Sciatic nerve (tissue), 2 donors: ENCODE measurements at places on chromosomes 3 and 15. TPM values are rescaled to one million over a fixed set of nuclear protein-coding genes. Genes with fewer than 3 reads are reported as not detected.

- no peak for DNase-seq
Measured at GRCh38 chr3:43953814-43954692, 263.3 kb downstream of the ABHD5 start.

DIPK2A gene
- total RNA-seq: 20.5 TPM

GRCh38 chr3:21734746-21735145 is 16.3 kb downstream of the ZNF385D start:
- DNase-seq: no peak

GRCh38 chr15:69480932-69481331 is 28.3 kb downstream of the RPLP1 start:
- peak; percentile 33 for DNase-seq

GRCh38 chr3:150348500-150348899 is 59.6 kb upstream of the TSC22D2 start:
- DNase-seq: no peak

DNA sequence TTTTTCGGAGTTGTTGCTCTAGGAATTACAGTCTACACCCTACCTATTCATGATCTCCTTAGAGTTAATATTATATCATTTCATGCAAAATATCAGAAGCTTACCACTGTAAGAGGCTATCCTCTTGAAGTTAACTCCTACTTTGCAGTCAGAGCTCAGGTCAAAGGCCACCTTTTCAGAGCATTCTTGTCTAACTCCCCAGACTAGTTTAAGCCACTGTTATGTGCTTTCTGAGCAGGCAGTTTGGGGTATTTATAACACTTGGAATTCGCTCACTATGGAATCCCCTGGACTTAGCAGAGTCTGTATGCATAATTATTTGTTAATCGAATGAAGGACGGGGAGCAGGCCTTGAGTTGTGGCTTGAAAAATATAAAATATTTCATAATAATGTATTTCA is 21.7 kb downstream of the MED12L start:
- DNase-seq: no peak

- no peak for DNase-seq
Measured at GRCh38 chr3:156530980-156531379, 23.9 kb downstream of the SSR3 start.

- no peak for DNase-seq
Measured at GRCh38 chr3:160287666-160288065, 62.4 kb downstream of the C3orf80 start.

DNA sequence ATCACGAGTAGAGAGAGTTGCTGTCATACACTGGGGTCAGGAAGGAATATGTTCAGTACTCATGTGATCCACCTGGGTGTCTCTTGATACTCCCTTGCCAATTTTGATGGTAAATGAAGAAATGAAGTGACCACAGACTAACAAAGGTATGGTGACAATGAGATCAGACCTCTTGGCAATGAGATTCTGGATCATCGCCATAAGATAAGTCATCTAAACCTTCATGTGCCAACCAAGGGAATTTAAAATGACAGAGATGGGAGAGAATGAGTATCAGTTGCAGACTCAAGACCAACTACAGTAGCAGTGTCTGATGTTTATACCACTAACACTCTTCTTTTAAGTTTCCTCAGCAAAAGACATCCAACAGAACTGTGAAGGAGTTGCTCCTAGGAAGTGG is 601.0 kb downstream of the MECOM start:
- DNase-seq: no peak

- DNase-seq: no peak
Measured at GRCh38 chr3:50358355-50358910, 888 bp downstream of the TMEM115 start.

DNA sequence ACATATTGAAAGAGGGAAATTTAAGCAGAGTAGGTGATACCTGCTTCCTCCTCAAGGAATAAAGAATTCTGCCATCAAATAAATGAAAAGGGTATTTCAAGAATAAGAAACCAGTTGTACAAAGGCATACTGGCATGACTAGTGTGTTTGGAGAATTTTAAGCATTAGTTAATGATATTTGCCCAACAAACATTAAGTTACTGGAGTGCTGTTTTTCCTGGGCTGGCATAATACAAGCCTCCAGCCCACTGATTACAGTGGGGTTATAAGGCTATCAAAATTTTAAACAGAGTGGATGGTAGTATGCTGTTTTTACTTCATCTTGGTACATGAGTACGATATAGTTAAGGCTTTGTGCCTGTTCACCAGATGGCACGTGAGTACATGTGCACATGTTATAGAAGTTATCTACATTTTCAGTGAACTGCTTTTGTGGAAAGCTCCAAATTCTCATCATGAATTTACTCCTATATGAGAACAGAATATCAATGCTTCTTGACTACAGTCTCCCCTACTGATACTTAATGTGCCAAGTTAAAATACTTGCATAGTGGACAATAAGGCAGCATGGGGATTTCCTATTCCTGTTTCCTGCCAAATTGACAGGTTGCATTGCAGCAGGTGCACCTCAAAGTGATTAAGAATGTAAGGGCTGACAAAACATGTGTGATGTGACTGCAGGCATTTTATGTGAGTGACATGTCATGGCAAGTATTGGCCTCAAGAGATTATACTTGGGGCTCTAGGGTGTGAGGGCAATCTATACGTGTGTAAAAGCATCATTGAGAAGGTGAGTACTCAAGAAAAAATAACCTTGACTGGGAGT is 14.9 kb downstream of the NAALADL2 start:
- no peak for DNase-seq

DNA sequence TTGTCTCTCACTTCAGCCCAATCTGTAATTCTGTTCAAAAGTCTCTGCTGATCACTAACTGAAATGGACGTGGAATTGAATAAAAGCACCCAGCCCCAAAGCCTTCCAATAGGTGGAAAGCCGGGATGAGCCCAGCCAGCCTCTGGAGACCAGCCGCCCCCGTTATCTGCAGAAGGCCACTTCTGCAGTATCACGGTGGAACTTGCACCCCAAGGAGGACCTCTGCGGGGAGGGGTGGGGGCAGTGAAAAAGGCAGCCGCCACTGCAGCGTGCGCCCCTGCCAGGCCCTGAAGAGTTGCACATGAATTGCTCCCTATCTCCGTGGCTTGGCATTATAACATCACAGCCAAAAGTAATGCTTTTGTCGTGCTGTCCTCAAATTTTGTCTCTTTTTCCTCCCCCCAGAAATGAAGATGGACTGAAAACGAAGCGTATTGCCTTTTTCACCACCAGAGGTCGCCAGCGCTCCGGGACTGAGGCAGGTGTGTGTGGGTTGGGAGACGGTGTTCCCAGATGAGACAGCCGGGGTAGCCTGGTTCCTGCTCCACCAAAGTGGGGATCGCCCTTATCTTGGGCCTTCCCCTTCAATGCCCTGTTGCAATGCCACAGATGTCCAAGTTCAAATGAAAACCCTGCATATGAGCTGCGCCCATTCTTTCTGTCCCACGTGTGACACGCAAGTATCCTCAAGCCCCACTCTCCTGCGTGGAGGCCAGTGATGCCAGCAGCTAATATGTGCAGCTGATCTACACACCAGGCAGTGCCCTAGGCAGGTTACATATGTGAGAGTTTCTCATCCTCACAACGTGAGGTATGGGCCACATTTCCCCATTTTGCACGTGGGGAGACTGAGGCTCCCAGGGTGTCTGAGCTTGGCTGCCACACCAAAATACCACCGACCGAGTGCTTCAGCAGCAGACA is 96.0 kb downstream of the LRRK1 start:
- peak; percentile 91 for DNase-seq

GRCh38 chr3:196499061-196499460 is 4.5 kb downstream of the RNF168 start:
- DNase-seq: no peak

ZIC1 gene
- 3.8 TPM for total RNA-seq

DNA sequence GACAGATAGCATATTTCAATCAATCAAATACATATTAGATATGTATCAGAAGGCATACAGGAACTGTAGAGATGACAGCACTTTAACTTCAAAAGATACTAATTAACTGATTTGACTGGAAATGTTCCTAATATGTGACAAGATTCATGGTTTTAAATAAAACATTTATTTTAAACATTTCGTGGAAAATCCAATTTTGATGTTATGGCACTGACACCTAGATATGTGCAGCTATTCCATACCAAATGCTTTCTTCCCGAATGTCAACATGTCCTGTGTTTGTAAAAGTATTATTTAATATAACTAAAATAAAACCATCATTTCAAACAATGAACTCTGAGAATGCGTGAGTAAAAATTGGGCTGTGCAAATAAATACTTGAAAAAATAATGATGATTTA is 1209.3 kb downstream of the NSUN3 start:
- DNase-seq: no peak

DNA sequence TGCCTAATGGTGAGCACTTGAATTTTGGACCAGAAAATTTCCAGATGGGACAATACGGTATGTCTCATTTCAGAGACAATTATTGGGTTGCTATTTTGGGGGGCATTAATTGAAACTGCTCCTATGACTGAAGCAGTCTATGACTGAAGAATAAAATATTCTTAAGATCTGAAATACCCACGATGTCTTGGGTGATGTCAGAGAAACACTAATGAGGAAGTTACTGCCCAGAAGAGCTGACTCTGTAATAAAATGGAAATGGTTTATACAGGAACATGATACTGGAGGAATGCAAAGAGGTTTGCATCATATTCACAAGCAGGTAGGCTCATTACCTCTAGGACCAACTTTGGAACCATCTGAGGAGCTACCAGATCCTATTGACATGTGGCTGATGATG is 68.7 kb downstream of the IL12A start:
- DNase-seq: no peak

- no peak for DNase-seq
Measured at GRCh38 chr15:95132774-95133173, 901.4 kb downstream of the MCTP2 start.

DNA sequence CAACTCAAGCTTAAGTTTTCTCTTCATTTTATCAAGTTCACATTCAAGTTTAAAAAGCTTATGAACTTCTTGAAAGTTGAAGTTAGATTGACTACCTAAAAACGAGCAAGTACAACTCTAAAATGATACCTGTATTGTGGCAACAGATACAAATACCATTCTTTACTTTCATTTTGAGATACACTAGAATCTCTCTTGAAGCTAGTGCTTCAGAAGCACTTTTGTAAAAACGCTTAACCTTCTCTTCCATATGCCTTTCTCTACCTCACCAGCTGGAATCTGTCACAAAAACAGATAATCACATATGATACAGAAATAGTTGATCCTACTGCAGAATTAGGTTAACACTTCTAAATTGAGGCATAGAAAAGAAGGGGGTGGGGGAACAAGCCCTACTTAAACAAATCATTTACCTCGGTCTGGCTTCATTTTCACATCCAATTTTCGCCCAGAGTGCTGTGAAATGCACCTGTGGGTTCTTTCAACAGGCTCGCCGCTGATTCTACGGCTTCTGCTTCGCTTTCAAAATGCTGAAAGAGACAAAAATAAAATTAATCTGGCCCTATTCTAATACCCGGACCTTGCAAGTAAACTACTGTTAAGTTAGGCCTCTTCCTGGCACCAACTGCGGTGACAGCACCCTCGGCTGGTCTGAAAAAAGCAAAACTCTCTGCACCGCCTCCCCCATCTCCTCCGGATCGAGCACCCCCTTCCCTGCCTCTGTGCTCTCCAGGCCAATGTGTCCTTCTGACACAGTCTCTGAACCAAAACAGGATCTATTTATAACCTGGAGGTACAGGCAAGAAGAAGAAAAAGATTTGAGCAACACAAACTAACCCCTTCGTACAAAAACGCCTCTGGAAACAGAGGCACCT is 1.4 kb downstream of the ATOSA start:
- peak; percentile 73 for DNase-seq

DNA sequence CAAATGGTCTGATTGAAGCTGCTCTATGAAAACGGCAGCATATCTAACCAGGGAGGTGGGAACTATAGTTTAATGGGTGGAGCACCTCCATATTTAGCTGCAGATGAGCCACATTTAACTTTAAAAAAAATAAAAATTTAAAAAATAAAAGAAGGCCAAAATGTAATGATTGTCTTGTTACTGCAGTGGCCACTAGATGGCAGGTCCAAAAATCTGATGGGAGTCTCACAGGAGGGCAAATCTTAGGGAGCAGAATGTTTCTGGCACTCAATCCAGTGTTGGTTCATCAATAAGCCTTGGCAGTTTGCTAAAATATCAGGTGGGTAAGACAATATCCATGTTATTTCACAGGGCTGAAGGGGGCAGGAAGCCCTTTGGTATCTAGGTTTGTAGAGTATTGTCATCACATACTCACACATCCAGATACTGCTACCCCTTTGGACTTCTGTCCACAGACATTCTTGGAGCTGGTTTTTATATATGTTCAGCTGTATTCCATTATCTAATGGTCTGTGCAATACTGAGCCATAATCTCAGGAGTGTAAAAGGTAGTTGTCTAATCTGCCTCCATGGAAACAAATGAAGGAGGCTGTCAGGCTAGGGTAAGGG is 233.3 kb downstream of the TIGIT start:
- DNase-seq: no peak

GRCh38 chr15:66743703-66744536 is 41.9 kb downstream of the SMAD6 start:
- DNase-seq: no peak

ALDH1A3 gene
- 48.3 TPM for total RNA-seq

- DNase-seq: no peak
Measured at GRCh38 chr3:48090166-48090939, 74.1 kb upstream of the MAP4 start.

- DNase-seq: peak; percentile 84
Measured at GRCh38 chr15:48331796-48332641, 790 bp downstream of the DUT start.

NR1D2 gene
- total RNA-seq: 71.5 TPM

CLEC3B gene
- 105 TPM for total RNA-seq

- DNase-seq: no peak
Measured at GRCh38 chr3:193832833-193833413, 239.9 kb downstream of the OPA1 start.

GRCh38 chr3:193873426-193874201 is 262.3 kb upstream of the HES1 start:
- no peak for DNase-seq

ZBTB47 gene
- 48.9 TPM for total RNA-seq

TNK2 gene
- 72.0 TPM for total RNA-seq

GOLGA8R gene
- 15.6 TPM for total RNA-seq

KBTBD13 gene
- 0.27 TPM for total RNA-seq

DNA sequence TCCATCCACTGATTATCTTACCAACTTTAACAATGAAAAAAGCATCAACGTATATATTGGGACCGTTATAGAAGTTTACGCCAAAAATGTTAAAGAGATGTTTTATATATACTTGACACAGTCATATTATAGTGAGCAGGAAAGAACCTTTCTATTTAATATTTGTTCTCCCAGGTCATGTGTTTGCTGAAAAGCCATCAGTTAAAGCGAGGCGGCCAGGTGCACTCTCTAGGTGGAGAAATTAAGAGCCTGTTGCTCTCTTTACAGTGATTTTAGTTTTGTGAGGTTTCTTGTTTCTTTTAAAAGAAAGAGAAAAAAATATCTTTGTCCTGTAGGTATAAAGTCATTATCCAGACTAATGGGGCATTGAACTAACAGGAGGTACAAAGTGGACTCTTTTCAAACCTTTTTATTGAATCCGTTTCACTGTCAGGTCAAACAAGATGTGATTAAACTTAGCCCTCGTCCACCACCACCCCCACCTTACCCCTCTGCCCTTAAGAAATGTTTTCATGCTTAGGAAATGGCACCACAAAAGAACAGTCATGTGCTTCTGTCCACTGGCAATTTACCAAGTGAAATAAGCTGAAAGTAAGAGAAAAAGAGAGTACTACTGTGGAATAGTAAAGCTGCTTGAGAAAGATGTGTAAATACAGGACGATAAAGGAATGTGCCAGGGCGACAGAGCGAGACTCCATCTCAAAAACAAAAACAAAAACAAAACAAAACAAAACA is 279.9 kb downstream of the PTPRG start:
- DNase-seq: no peak

GCSAM gene
- total RNA-seq: 0.22 TPM

GOLGA6L7 gene
- not detected for total RNA-seq

GRCh38 chr15:33963831-33964664 is 4.2 kb upstream of the CHRM5 start:
- DNase-seq: no peak

GREM1 gene
- total RNA-seq: 4.6 TPM
